ENCODE measurements at places on chromosomes 11 and 22.
A peak's percentile ranks its signal among the peaks of the same experiment; 100 is the strongest.

- no peak for DNase-seq
These were observed 142.3 kb downstream of the RBFOX2 start for GRCh38 chr22:35886309-35886708.

- DNase-seq = no peak
These were observed 105.2 kb downstream of the ABTB2 start for GRCh38 chr11:34252651-34253050.

GRCh38 chr11:104609311-104610085 lies 288.8 kb downstream of the CASP12 start:
- DNase-seq = peak; percentile 57

GRCh38 chr11:7501894-7502293 lies 11.9 kb upstream of the PPFIBP2 start:
- DNase-seq = no peak

- no peak for DNase-seq
These were observed 7.1 kb upstream of the APOBEC3H start for GRCh38 chr22:39089928-39090327.

DNA sequence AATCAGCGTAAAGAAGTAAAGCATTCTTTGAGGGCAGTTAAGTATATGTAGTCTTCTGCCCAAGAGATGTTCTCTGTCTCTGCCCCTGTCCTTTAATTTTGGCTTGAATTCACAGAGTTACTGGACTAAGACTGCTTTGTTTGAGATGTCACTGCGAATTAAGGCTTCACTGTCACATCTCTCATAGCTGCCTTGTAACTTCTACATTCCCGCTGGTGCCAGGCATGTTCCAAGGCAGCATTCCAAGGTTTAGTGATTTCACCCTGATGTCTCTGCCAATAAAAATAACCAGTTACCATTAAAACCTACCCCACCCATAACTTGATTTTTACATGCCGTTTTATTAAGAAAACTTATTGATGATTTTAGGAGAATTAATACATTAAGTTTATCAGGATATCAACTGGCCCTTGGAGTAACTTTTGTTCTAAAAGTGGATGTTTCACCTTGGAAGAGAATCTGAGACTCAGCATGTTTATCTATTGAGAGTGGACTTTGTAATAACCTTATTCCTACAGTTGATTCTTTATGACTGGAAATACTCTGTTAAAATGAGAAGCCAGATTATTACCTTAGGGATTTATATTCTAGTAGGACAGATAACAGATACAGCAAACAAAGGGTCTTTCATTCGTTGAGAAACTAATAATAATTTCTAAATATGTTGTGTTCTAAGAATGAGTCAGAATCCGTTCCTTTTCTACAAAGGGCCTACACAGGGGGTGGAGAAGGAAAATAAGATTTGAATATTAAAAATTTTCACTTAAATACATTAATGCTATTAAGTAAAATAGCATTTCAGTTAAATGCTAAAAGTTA lies 110.2 kb downstream of the UVRAG start:
- no peak for DNase-seq

- DNase-seq = no peak
These were observed 1.8 kb upstream of the VPS37C start for GRCh38 chr11:61163021-61163420.

DNA sequence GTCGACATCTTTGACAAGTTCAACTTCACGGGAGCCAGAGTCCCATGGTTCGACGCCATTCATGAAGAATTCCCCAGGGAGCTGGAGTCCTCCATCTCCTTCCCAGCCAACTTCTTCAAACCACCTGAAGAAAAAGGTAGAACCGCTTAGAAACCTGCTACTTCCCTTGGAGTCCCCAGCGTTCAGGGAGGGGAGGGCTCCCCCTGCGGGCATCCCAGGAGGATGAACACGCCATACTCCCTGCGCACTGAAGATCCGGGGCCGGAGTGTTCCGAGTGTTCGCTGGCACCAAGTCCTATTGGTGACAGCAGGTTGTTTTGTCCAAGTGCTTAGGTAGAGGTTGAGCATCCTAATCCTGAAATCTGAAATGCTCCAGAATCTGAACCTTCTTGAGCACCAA lies 51.7 kb upstream of the PRODH start:
- DNase-seq = no peak

- DNase-seq = no peak
These were observed 23.4 kb upstream of the KRTAP5-6 start for GRCh38 chr11:1673446-1674172.

DNA sequence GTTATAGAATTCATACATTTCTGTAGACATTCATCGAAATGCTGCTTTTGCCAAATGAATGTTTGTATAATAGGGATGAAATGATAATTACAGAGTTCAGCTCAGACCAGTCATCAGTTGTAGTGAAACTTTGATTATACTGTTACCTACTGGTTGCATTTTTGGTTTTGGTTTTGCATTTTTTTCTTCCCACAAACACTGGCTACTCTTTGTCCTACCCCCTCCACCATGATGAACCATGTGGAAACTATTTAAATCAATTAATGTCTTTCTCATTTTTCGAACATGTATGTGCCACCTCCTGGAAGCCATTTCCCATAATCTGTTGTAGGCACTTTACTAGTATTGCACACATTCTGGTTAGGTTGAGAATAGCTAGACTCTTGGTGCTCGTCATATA lies 75.3 kb upstream of the MTNR1B start:
- DNase-seq = no peak

DNA sequence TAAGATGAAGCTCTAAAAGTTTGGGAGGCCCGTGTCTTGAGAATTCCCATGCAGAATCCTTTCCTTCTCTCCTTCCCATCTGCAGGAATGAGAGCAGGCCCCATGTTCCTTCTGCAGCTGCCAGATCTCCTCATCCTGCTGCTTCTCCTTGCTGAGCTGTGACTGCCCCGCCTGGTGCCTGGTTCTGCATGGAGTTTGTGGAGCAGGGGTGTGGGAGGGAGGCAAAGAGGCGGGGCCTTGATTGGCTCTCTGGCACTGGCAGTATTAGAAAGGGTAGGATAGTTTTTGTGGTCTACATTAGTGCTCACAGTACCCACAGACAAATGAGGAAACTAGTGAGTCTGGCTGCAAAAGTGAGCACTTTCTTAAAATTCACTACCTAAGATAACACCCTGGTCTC lies 91.1 kb upstream of the CLPB start:
- no peak for DNase-seq

DNA sequence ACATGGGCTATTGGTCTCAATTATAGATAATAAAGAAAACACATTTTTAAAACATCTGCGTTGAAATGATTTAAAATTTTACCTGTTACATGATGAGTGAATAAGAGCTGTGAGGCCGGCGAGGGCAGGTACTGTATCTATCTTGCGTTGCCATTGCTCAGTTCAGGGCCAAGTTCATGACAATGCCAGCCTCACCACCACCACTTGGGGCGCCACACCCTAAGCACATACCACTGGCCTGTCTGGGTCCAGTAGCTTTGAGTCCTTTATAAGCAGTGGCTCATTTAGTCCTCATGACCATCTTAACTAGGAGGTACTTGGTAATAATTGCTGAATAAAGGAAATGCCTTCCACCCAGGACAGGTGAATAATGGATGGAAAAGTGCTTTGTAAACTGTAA lies 14.5 kb upstream of the MB start:
- no peak for DNase-seq

DNA sequence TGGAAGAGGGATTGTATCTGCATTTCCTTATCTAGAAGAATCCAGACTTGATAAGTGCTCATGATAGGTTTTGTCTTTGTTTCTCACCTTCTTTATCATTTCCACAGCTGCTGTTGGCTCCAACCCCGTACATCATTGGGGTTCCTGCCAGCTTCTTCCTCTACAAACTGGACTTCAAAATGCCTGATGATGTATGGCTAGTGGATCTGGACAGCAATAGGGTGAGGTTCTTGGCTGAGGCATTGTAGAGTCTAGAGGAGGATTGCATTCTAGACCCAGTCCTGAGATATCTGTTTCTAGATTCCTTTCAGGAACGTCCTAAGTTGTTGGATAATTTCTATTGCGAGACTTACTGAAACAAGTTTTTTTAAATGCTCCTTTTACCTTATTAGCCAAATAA lies 8.1 kb downstream of the MADD start:
- DNase-seq = no peak

GRCh38 chr11:1988667-1989317 lies 8.8 kb downstream of the H19 start:
- DNase-seq = no peak

DNA sequence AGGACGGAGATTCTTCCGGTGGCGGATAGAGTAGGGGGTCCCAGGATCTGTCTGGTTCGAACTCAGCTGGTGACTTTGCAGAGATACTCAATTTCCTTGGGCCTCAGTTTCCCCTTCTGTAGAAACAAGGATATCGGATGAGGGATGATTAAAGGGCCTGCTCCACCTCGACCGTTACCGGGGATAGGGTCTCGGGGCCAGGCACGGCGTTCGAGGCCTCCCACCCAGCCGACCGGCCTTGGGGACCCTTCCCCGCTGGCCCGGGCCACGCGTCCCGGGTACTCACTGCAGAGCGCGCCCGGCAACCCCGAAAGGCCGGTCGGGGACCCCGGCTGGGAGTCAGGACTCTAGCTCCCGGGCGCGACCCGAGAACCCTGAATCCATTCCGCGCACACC lies 321 bp downstream of the RHBDD3 start:
- DNase-seq = no peak

GRCh38 chr11:37092487-37092886 lies 494.5 kb upstream of the RAG2 start:
- no peak for DNase-seq

DNA sequence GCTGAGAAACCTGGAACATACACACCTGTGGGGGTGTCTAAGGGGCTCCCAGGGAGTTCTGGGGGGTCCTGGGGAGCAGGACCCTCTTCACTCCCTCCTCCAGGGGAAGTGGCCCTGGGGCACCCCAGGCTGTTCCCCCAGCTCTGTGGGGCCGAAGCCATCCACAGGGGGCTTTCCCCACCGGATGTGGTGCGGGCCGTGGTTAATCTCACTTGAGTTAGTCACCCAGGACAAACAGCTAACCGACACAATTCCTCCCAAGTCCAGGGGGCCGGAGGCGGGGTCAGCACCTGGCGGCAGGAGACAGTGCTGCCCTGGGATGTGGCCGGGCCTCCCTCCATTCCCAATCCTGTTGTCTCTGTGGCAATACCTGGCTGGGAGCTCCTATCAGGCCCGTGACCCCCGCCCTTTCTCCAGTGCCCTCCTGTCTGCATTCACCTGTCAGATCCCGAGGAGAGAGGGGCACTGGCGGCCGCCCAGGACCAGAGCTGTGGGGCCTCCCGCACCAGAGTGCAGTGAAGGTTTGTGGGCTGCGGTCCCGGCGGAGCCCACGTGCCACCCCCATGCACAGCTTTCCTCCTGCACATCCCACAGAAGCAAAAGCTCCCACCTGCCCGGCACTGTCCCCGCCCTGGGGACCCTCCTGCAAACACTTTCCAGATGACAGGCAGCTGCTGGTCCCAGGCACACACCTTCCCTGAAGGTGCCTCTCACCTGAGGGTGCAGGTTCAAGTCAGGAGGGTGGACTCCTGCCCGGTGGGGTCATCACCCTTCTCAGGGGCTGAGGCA lies 5.2 kb upstream of the MUC5AC start:
- DNase-seq = peak; percentile 79

DNA sequence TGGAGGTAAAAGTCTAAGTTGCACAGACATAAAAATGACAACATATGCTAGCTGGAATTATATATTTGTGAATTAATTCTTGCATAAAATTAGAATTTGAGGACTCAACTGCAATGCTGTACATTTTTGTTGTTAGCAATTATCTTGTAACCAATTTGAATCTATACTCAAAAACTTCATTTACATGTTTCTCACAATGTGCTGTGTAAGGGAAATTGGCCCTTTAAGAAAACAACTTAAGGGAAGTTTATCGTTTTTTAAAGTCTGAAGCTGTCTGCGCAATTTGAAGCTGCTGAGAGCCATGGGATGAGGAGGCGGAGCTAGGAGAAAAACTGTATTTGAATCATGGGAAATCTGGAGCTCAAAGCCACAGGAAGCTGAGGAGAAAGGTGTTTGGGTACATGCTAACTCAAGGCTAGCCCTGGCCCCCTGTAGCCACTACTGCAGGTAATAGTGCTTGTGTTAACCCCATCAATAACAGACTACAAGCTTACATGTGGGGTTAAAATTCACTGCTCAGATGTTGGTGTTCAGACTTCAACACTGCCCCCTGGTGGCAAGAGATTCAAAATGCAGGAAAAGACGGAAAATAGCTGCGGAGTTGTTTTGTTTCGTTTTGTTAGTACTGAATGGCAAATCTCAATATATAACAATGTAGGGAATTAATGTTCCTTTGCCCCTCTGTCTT lies 126.1 kb downstream of the BRD1 start:
- DNase-seq = no peak

GRCh38 chr11:559020-559620 lies 1.4 kb downstream of the LMNTD2 start:
- DNase-seq = no peak

GRCh38 chr11:7032692-7033091 lies 12.4 kb downstream of the NLRP14 start:
- DNase-seq = no peak

- no peak for DNase-seq
These were observed 53.4 kb upstream of the SESN3 start for GRCh38 chr11:95284057-95285052.

- no peak for DNase-seq
These were observed 26.7 kb upstream of the ETS1 start for GRCh38 chr11:128614026-128614425.

DNA sequence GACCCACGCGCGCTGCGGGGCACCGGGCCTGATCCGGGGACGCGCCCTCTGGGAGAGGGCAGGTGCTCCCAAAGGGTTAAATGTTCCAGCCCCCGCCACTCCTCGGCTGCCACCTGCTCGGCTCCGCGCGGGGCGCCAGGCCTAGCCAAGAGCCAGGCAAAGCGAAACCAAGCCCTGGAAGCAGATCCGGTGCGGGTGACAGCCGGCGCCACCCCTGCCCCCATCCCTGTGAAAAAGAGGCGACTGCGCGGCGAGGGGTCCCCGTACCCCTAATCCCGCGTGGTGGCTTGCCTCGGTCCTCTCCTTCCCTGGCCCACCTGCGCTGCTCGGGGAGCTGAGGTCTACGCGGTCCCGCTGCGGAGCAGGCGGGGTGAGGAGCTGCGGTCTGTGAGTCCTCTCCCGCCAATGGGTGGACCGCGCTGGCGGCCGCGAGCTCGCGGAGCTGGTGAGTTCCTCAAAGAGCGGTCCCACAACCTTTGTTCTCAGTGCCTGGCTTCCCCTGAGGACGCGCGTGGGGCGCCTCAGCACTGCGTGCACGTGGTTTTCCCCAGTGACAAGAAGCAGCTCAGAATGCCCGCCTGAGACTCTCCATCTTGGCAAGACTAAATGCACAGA lies at the start of gene ME3:
TSS of gene ME3 (minus strand) at position 610 of the 615 bp plus-strand sequence.
- DNase-seq = peak; percentile 65

GRCh38 chr11:1163911-1164735 lies 6.4 kb downstream of the MUC5AC start:
- DNase-seq = no peak

- DNase-seq = no peak
These were observed 1.9 kb upstream of the DBX1 start for GRCh38 chr11:20161923-20162744.

GRCh38 chr11:34652191-34652973 lies 31.5 kb downstream of the EHF start:
- DNase-seq = no peak

GRCh38 chr22:35217527-35217926 lies 39.8 kb upstream of the HMGXB4 start:
- DNase-seq = no peak

- DNase-seq = no peak
These were observed 98.1 kb downstream of the CEP164 start for GRCh38 chr11:117425679-117426296.

- no peak for DNase-seq
These were observed 3.3 kb upstream of the ST3GAL4 start for GRCh38 chr11:126352163-126352562.

- DNase-seq = peak; percentile 40
These were observed 6.1 kb downstream of the CD81 start for GRCh38 chr11:2382936-2383851.

GRCh38 chr11:126518071-126518971 lies 162.8 kb downstream of the ST3GAL4 start:
- peak; percentile 61 for DNase-seq

Data from posterior cingulate gyrus (tissue), 11 donors.